HCEC 1CT (cell line): ENCODE measurements at places on chromosomes 7 and 10.

DNA sequence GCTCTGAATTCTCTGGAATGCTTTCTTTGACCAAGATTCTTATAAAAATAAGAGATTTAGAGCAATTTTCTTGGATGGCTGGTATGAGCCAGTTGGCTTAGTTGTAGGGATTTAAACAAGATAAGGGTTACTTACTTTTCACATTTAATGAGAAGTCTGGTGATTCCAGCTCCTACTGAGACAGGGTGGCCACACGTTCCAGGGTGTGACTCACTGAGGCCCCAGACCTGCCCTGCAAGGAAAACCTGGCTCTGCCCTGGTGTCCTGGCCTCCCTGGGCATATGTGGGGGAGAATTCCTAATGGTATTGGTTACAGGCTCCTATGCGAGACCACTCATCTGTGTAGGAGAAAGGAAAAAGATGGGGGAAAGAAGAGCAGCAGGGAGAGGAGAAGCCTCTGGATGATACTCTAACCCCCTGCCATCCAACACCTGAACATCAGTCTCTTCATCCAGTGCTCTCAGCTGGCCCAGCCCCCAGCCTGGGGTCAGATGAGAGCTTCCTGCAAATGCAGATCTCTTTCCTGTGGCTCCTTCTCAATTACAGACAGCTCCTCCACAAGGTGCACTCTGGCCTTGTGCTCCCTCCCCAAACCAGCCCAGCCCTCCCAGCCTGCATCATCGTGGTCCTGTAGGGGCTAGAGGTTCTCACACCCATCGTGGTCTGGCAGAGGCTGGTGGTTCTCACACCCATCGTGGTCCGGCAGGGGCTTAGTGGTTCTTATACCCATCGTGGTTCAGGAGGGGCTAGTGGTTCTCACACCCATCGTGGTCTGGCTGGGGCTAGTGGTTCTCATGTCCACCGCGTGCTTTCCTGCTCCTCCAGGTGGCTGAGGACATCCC, 139.9 kb downstream of the EGFR start:
- no peak for DNase-seq

DNA sequence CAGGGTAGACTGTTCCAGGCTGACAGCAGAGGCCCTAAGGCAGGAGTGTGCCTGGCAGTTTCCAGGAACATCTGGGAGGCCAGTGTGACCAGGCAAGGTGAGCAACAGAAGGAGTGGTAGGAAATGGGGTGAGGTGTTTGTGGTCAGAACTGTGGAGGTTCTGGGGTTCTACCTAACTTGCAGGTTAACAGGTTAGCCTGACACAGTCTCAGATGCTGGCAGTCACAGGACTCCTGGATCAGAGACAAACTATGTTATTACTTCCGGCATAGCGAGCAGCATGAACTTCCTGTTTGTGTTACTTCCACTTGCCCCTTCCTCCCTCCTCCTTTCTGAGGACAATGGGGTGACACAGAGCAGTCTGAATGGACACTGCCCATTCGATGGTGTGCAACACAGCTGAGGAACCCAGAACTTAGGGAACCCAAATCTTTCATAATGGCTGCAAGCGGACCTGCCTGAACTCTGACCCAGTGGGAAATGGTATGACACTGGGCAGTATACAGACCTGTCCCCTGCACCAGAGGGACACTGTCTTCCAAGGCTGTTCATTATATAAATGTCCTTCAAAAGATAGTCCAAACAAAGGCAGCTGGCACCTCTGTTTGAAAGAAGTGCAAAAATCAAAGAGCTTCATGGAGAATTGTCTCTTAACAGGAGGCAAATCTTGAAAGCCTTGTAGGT, 3.9 kb upstream of the SAR1A start:
- peak; percentile 21 for DNase-seq

DNA sequence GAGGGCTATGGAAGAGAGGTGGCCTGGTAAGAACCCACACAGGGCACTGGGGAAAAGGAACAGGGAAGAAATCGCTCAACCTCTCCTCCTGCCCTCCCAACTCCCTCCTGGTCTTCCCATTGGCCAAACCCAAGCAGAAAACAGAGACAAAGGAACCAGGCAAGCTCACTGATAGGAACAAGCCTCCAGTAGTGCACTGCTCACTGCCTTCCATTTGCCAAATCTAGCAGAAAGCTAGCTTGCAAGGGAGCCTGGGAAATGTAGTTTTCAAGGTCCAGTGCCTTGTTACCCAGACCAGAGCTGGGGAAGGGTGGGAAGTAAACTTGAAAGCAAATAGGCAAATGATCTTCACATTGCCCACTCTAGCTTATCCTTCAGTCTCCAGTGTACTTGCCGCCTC, 556.1 kb upstream of the AUTS2 start:
- DNase-seq: no peak

- no peak for DNase-seq
Measured at GRCh38 chr7:92708111-92709042, 118.2 kb upstream of the FAM133B start.

GRCh38 chr10:102678068-102678400, 33.8 kb downstream of the TRIM8 start:
- DNase-seq: no peak
